ENCODE measurements at places on chromosomes 5 and 9. TPM values are rescaled to one million over a fixed set of nuclear protein-coding genes. Genes with fewer than 3 reads are reported as not detected.

DNA sequence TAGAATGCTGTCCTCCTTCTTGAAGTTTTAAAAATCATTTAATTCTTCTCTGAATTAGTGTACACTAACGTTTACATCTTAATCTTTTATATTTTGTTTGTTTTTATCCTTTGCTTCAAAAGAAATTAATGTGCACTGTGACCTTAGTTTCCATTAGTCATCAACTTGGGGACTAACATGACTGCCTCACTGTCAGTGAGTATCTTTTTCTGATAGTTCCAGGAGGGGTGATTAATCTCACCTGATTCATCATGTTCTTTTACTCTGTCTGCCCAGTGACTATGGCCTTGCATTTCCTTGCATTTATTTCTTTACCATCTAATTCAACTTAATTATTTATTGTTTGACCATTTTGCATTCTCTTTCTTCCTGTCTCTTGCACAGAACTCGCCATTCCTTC lies 33.4 kb upstream of the NR3C1 start:
- DNase-seq = no peak

GRCh38 chr9:127877566-127877998 lies at the start of gene AK1:
TSS of gene AK1 (minus strand) at chr9:127877675. CDS start at chr9:127874617, 3,058 bp downstream.
- peak; percentile 77 for DNase-seq

- no peak for DNase-seq
Observed at GRCh38 chr9:129878291-129878690, 43.0 kb downstream of the USP20 start.

- DNase-seq = no peak
Observed at GRCh38 chr9:127570533-127571111, 41.5 kb upstream of the STXBP1 start.

HRCT1 gene
- polyA plus RNA-seq = 13.3 TPM

Measured in kidney (tissue), 22 donors.